ENCODE measurements at places on chromosomes 12 and 14. TPM values are rescaled to one million over a fixed set of nuclear protein-coding genes. Genes with fewer than 3 reads are reported as not detected.

DNA sequence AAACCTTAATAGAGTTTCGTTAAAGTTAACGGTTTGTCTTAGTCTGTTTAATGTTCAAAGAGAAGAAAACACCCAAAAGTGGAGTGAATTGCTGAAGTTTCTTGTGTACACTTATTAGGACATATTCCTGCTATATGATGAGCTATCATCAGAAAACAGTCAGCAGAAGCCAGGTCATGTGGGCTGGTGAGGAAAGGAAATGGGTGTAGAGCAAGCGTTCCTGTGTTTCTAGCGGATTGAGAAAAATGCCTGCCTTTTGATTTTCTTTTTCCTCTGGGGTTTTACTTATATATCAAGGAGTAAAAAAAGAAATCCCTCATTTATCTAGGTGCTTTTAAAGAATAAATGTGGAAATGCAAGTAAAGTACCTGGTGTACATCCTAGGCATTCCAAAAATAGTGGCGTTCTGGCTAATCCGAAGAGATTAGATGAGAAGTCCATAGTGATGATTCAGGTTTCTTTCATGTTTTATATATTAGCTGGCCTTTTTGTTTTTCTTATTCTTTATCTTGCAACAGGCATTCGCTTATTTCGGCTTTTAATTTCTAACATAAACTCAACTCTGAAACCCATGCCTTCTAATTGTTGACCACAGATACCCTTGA is 50.7 kb downstream of the FLRT2 start:
- H3K36me3 ChIP-seq, result no peaks in the 10 kb centered on the region
- H3K27ac ChIP-seq, result no peak overlapping the region
- no peaks in the 10 kb centered on the region for H3K27me3 ChIP-seq
- DNase-seq, result no peak

Gene IRAK3
- polyA plus RNA-seq, result 6.4 TPM

DNA sequence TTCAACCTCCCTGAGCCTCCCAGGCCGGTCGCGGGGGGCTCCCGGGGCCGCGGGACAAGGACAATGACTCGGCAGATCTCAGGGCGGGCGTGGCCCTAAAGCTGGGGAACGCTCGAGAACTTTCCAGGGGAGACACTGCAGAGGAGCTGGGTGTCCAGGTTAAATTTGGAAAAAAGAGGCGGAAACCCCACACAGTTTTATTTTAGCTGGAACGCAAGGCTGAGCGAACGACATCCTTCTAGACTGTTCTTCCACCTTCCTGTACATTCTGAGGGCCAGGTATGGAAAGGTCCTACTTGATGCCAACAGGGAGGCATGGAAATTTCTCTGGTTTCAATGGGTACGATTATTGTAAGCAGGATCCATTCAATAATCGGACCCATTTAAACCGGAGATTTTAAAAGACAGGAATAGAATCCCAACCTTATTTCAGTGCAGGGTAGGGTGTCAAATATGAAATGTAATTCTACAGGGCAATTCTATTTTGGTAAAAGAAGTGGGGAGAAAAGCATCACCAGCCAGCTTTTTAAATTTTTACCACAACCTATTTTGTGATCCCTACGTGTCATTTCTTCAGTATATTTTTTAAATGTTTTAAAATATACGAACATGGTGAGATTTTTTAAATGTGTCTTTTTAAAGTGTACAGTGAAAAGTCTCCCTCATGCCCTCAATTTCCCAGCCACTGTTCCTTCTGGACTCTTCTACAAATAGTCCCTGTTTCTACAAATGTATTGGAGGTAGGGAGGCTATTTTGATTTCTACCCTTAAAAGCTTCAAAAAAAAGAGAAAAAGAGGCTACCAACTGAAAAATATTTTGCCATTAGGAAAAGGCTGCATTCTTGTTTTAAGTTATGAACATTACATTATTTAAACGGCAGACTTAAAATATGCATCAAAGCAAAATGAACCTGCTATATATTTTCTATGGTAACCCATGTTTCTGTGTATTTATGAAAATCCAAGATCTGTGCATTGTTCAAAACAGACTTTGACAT is 1.1 kb upstream of the UBC start:
- peak overlapping the region; percentile 83 for H3K4me3 ChIP-seq
- peak; percentile 46 for DNase-seq
- peak overlapping the region; percentile 100 for H3K27ac ChIP-seq
- no peaks in the 10 kb centered on the region for H3K36me3 ChIP-seq
- no peaks in the 10 kb centered on the region for H3K27me3 ChIP-seq

- no peak overlapping the region for H3K27ac ChIP-seq
- no peak overlapping the region for H3K4me3 ChIP-seq
- no peaks in the 10 kb centered on the region for H3K4me1 ChIP-seq
- H3K27me3 ChIP-seq, result no peaks in the 10 kb centered on the region
Measured at GRCh38 chr14:30345511-30345910, 213.4 kb upstream of the G2E3 start.

- H3K36me3 ChIP-seq, result no peaks in the 10 kb centered on the region
- no peak for DNase-seq
- H3K4me1 ChIP-seq, result no peaks in the 10 kb centered on the region
- no peak overlapping the region for H3K27ac ChIP-seq
Measured at GRCh38 chr12:88570103-88570502, 10.2 kb downstream of the KITLG start.

DNA sequence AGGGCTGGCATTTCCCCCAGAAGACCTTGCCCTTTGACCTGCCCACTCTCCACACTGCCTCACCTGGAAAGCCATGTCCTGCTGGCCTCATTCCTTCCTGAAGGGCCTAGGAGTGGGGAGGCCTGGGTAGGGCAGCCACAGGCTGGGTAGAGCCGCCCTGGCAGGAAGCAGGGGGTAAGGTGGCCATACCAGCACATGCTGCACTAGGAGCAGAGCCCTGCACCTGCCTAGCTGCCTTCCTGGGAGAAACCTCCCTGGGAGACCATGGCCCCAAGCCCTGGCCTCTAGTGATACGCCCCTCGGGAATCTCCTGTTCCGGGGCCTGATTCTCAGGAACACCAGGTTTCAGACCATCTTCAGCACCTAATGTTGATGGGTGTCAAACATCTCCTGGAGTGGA is 65.8 kb downstream of the TSPAN11 start:
- no peak overlapping the region for H3K4me3 ChIP-seq
- H3K36me3 ChIP-seq, result no peaks in the 10 kb centered on the region
- no peaks in the 10 kb centered on the region for H3K4me1 ChIP-seq
- no peak for DNase-seq
- H3K27me3 ChIP-seq, result no peaks in the 10 kb centered on the region

DNA sequence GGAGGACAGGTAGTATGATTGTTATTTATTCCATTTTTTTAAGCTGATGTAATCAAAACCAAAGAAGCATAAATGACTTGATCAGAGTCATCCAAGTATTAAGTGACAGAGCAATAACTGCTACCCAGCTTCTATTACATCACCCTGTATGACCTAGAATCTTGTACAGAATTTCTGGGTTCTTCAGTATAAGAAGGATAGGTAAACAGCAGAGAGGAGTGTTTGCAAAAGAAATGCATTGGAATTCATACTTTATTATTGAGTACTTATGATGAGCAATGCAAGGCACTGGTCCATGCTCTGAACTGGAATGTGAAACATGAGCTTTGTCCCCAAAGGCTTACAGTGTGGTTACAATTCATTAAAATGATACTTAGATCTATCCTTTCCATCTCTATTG is 916.8 kb downstream of the DIO2 start:
- no peaks in the 10 kb centered on the region for H3K36me3 ChIP-seq
- H3K4me3 ChIP-seq, result no peak overlapping the region
- H3K27ac ChIP-seq, result no peak overlapping the region
- no peak for DNase-seq
- H3K4me1 ChIP-seq, result no peaks in the 10 kb centered on the region
- H3K27me3 ChIP-seq, result no peaks in the 10 kb centered on the region

DNA sequence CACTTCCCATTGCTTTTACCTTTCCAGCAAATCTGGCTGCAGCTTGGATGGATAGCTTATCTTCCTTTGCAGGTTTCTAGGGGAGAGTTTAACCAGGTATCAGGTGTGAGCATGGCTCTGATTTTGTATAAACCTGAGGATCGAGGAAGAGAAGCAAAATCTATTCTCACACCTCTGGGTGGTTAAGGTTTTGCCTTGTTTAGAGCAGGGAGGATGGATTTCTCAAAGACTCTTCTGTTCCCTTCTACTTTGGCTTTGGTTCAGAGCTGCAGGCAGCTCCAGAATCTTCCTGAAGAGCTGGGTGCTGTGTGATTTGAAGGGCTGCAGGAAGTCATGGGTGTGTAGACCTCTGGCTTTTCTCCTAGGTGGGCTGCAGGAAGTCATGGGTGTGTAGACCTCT is 1.7 kb downstream of the JDP2 start:
- H3K27me3 ChIP-seq, result no peaks in the 10 kb centered on the region
- H3K4me1 ChIP-seq, result peaks cover 42% of the 10 kb centered on the region
- H3K27ac ChIP-seq, result peak overlapping the region; percentile 21
- no peak for DNase-seq

GRCh38 chr12:19402743-19403431 is 36.4 kb upstream of the AEBP2 start:
- no peak overlapping the region for H3K4me3 ChIP-seq
- no peak overlapping the region for H3K27ac ChIP-seq
- no peaks in the 10 kb centered on the region for H3K4me1 ChIP-seq
- no peaks in the 10 kb centered on the region for H3K36me3 ChIP-seq
- DNase-seq, result peak; percentile 27
- no peaks in the 10 kb centered on the region for H3K27me3 ChIP-seq

DNA sequence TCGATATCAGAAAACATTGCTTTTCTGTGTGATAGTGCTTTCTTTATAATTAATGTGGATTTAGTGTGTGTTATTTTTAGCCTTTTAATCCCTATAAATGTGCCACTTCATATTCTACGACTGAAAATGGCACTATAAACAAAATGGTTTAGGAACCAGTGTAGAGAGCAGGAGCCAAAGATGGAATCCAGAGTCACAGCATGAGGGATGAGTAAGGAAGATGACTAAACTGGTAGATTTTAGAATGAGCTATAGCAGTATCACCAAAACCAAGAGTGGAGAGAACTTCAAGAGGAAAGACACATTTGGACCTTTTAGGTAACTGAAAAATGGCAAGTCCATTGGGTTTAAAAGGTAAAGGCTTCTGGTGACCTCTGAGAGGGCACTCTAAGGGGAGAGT is 887.2 kb downstream of the NRXN3 start:
- no peak for DNase-seq
- H3K36me3 ChIP-seq, result no peaks in the 10 kb centered on the region
- H3K27ac ChIP-seq, result no peak overlapping the region
- H3K27me3 ChIP-seq, result no peaks in the 10 kb centered on the region
- H3K4me1 ChIP-seq, result no peaks in the 10 kb centered on the region

Gene EML1
- polyA plus RNA-seq, result 5.5 TPM

- H3K4me3 ChIP-seq, result no peak overlapping the region
- no peak for DNase-seq
- no peaks in the 10 kb centered on the region for H3K36me3 ChIP-seq
- no peak overlapping the region for H3K27ac ChIP-seq
Measured at GRCh38 chr14:48553443-48553842, 878.0 kb upstream of the MDGA2 start.

Gene SERPINA10
- polyA plus RNA-seq, result 0.13 TPM

GRCh38 chr14:64501411-64502171 is 2.0 kb downstream of the ZBTB25 start:
- H3K36me3 ChIP-seq, result no peaks in the 10 kb centered on the region
- peaks cover 45% of the 10 kb centered on the region for H3K4me1 ChIP-seq
- H3K27ac ChIP-seq, result peak overlapping the region; percentile 19
